ENCODE measurements at places on chromosomes 4 and X. TPM values are rescaled to one million over a fixed set of nuclear protein-coding genes. Genes with fewer than 3 reads are reported as not detected.

The GABRQ gene
- 0.17 TPM for total RNA-seq

The HEPH gene
- 57.7 TPM for total RNA-seq

The SATL1 gene
- total RNA-seq: not detected

The CXorf51A gene
- total RNA-seq: not detected

The WFS1 gene
- total RNA-seq: 49.1 TPM

The CENPVL2 gene
- total RNA-seq: not detected

Data from smooth muscle cell of trachea (primary cell).